ENCODE measurements at places on chromosomes 2 and 18.

- DNase-seq: no peak
Observed at GRCh38 chr2:233480490-233481202, 85.9 kb downstream of the USP40 start.

GRCh38 chr2:11131166-11131920 lies 23.9 kb upstream of the SLC66A3 start:
- DNase-seq: no peak

- peak; percentile 77 for DNase-seq
Observed at GRCh38 chr2:241217320-241218031, 29.0 kb downstream of the ANO7 start.

- DNase-seq: no peak
Observed at GRCh38 chr2:191942090-191942738, 95.3 kb upstream of the CAVIN2 start.

DNA sequence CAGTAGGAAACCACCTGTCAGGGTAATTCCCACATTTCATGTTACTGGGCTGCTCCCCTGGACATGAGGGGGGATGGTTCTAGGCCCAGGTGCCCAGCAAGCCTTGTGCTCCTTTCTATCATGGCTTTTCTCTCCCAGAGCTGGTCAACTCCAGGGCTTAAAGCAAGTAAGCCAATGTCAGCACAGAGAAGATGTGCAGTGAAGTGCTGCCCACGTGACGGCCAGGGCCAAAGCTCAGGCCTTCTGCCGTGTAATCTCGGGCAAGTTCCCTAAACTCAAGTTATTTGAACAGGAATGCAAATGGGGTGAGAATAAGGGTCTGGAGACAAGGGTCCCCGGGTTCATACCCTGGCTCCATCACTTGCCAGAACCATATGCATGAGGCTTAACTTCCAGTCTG lies 16.5 kb downstream of the SFXN5 start:
- DNase-seq: no peak

DNA sequence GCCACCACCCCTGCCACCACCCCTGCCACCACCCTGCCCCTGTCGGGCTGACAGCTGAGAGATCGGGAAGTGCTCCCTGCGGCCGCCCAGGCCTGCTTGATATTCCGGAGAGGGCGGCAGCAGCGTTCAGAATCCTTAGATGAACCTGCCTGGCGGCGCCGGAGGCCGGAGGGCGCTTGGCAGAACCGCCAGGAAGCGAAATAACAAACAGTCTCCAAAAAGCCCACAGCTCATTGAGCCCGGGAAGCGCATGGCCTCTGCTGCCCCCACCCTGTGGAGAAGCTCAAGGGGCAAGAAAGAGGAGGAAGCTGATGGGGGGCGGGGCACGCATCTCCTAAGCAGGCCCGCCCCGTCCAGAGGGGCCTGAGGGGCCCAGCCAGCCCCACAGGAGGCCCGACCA lies 92.2 kb upstream of the MBOAT2 start:
- DNase-seq: no peak

- no peak for DNase-seq
Observed at GRCh38 chr2:197174539-197175094, 136.0 kb downstream of the ANKRD44 start.

GRCh38 chr2:18900691-18901141 lies 311.3 kb upstream of the NT5C1B start:
- DNase-seq: peak; percentile 37

- no peak for DNase-seq
Observed at GRCh38 chr2:233936089-233936488, 18.9 kb downstream of the TRPM8 start.

- no peak for DNase-seq
Observed at GRCh38 chr2:126792186-126792585, 106.5 kb upstream of the TEX51 start.

GRCh38 chr2:203681978-203682377 lies 24.5 kb upstream of the CD28 start:
- no peak for DNase-seq

All from ovary (tissue), 10 donors.